ENCODE measurements at places on chromosomes 4 and X.

DNA sequence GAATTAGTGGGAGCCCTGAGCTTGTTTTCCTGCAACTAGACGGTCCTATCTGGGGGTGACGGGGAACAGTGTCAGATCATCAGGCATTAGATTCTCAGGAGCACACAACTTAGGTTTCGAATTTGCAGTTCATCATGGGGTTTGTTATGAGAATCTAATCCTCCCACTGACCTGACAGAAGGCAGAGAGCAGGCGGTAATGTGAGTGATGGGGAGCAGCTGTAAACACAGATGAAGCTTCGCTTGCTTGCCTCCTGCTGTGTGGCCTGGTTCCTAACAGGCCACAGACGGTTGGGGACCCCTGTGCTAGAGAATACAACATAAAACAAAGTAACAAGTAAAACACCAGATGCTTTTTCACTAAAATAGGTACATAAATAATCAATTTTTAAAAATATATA, 86.2 kb upstream of the BLTP1 start:
- no peak for DNase-seq

DNA sequence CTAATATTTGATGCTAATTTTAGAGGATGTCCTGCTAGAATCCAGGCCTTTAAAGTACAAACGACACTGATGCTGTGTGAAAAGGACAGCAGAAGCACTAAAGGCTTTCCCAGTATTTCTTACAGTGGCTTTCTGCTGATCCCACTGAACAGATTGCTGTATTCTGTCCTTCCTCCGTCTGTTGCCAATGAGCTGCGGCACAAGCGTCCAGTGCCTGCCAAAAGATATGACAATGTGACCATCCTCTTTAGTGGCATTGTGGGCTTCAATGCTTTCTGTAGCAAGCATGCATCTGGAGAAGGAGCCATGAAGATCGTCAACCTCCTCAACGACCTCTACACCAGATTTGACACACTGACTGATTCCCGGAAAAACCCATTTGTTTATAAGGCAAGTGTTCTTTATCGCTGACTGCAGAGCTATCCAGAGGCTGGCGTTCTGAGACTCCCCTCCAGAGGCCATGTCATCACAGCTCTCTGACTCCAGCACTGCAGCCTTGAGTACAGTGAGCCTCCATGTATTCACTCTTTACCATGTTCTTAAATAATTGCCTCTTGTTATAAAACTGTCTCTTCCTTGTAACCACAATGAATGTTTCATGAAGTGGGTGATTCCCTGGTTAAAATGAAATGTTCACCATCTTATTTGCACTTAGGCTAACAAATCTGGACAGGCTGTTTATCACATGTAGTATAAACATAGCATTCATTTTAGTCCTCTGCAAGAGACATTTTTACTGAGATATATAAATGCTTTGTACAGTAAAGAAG, 43.6 kb downstream of the GUCY1B1 start:
- DNase-seq = peak; percentile 42

DNA sequence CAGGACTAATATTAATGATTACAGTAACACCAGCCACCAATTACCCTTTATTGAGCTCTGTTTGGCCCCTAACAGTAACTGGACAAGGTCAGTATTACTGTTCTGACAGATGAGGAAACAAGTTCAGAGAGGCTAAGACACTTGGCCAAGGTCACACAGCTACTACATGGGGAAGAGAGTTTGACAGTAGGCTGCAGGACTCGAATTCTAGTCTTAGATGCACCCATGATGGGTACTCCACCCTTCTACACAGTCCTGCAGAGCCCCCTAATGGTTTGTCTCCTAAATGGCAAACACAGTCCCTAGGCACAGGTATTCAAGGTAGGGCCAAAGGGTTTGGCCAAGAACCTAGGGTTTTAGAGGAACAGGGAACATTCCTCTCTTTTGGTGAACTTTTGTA, 93.9 kb downstream of the NSUN7 start:
- DNase-seq = no peak

GRCh38 chr4:16667464-16667863, 231.0 kb downstream of the LDB2 start:
- peak; percentile 95 for DNase-seq

DNA sequence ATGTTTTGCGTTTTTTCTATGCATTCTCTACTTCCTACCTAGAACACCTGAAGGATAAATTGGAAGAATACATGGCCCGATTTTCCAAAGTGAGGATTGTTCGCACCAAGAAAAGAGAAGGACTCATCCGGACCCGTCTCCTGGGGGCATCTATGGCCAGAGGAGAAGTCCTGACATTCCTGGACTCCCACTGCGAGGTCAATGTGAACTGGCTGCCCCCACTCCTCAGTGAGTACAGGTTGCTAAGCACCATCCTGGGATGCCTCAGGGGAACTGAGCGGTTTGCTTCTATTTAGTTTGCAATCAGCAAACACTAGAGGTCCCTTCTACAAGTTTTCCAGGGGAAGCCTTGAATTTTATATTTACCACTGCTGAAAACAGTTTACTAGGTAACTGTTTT, 359.3 kb upstream of the GALNT7 start:
- DNase-seq = no peak

DNA sequence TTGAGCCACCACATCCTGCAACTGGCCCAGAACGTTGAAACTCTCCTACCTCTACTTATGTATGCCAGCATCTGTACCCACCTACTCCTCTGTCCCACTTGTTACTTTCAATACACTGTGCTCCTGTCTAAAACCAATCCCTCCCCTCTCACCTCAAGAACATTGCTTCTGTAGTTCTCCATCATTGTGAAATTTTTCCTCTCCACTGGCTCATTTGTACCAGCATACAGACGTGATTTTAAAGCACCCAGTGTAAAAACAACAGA, 25.5 kb upstream of the USO1 start:
- DNase-seq = no peak

- peak; percentile 13 for DNase-seq
These were observed 39.2 kb downstream of the SGMS2 start for GRCh38 chr4:107863850-107864371.

GRCh38 chr4:77001907-77002306, 52.4 kb downstream of the SEPTIN11 start:
- DNase-seq = peak; percentile 67

- DNase-seq = no peak
These were observed 334.4 kb upstream of the PCDH18 start for GRCh38 chr4:137866671-137867070.

- peak; percentile 7 for DNase-seq
These were observed at the start of gene QRFPR for GRCh38 chr4:121380776-121381462. TSS of gene QRFPR (minus strand) at chr4:121381018. CDS start at chr4:121380647, 371 bp downstream.

DNA sequence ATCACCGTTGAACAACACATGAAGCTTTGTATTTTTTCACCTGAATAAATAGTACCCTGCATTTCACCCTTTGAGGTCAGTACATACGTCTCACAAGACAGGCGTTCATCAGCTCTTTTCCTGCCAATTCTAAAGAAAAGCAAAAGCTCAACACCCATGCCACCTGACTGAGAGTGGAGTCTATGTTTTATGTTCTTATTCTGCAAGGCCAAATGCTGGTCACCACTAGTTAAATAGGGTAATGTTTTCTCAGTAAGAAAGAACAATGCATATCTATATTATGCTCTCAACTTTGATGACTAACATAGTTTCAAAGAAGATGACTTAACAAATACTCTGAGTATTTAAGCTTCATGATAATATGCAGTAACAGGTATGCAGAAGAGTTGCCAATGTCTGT, 336.3 kb upstream of the BMP3 start:
- no peak for DNase-seq

DNA sequence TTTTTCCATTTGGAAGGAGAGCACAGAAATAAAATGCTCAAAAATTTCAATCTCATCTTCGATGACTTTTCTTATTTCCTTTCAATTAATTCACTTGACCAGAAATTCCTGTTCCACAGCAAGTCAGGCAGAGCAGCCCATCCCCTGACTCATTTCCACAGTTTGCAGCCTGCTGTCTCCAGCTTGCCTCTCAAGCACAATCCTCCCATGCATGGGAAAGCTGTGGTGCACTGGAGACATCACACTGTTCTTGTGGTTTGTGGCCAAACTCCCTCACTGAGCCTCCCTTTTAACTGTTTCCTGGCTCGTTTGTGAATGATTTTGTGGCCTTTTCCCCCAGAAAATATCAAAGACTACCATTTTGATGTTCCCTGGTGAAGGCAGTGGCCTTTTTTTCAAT, 114.0 kb upstream of the ENPEP start:
- DNase-seq = peak; percentile 89

DNA sequence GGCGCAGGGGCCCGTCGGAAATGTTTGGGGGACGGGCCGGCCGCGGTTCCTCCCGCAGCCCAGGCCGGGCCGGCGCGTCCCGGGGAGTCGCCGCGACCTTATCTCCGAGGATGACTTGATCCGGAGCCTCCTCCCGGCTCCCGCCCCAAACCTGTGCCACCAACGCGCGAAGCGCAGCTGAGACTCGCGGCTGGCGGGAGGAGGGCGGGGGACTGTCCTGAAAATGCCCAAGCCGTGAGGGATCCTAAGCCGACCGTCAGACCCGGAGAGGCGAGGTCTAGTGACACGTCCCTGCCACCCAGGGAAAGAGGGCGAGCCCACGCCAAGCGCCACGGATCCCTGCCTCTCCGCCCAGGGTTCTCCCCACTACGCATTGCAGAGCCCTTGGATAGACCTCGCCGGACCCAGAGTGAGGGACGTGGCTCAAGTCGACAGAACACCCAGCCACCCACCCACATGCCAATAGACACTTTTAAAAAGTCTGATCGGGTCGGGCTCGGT, 26.9 kb downstream of the UTP14A start:
- no peak for DNase-seq

GRCh38 chr4:110626532-110627153, 3.8 kb upstream of the PITX2 start:
- DNase-seq = no peak

DNA sequence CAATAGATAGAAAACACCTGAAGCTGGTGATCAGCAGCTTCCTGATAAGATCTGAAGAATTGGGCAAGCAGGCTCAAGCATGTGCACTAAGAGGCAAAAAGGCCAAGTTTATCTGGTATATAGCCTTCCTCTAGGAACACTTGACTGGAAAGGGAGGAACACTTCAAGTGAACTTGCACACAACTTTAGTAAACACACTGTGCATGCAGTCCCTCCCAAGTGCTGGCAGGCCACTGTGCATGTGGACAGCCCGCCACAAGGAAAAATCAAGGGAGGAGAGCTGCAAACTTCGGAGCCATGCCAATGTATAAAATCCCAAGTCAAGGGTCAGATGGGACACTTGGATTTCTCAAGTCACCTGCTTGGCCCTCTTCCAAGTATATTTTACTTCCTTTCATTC, 645.8 kb upstream of the NDST4 start:
- no peak for DNase-seq

DNA sequence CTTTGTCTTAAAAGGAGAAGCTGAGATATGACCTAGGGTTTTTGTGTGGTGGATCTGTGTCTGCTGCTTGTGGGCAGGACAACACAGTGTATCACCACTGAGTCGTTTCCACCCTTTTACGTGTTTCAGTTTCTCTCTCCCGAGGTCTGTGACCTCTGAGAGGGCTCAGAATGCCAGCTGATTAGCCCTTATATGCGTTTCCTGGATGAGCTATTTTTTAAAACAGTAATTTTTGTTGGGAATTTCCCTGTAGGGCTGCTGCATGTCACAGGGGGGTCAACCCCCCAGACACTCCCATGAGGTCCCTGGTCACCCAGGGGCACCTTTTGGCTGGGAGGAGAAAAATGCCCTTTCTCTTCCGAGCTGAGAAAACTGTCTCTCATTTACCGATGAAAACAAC, 170.4 kb upstream of the CASK start:
- DNase-seq = no peak

DNA sequence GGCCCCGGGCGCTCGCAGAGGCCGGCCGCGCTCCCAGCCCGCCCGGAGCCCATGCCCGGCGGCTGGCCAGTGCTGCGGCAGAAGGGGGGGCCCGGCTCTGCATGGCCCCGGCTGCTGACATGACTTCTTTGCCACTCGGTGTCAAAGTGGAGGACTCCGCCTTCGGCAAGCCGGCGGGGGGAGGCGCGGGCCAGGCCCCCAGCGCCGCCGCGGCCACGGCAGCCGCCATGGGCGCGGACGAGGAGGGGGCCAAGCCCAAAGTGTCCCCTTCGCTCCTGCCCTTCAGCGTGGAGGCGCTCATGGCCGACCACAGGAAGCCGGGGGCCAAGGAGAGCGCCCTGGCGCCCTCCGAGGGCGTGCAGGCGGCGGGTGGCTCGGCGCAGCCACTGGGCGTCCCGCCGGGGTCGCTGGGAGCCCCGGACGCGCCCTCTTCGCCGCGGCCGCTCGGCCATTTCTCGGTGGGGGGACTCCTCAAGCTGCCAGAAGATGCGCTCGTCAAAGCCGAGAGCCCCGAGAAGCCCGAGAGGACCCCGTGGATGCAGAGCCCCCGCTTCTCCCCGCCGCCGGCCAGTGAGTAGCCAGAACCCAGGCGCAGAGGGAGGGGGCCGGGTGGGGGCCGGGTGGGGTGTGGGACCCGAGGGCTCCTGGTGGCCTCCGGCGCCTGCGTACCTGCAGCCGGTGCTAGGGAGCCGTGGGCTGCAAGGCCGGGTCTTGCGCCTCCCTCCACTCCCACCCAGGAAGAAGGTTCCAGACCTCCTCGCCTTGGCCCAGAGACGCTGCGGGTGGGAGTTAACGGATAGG, 534 bp downstream of the MSX1 start:
- no peak for DNase-seq

- DNase-seq = no peak
These were observed 246.3 kb upstream of the ADGRL3 start for GRCh38 chr4:60953826-60954225.

DNA sequence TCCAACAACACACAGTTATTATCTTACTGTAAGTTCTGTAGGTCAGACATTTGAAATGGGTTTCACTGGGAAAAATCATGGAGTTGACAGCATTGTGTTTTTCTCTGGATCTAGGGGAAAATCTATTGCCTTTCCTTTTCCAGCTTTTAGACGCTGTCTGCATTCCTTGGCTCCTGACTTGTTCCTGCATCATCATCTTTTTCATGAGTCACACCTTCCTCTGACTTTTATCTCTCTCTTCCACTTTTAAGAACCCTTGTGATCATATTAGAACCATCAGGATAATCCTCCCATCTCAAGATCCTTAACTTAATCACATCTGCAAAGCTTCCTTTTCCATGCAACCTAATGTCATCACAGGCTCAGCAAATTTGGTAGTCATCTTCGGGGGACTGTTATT, 1454.8 kb downstream of the RPA4 start:
- peak; percentile 31 for DNase-seq

- no peak for DNase-seq
These were observed 934 bp upstream of the GPR119 start for GRCh38 chrX:130386408-130386808.

DNA sequence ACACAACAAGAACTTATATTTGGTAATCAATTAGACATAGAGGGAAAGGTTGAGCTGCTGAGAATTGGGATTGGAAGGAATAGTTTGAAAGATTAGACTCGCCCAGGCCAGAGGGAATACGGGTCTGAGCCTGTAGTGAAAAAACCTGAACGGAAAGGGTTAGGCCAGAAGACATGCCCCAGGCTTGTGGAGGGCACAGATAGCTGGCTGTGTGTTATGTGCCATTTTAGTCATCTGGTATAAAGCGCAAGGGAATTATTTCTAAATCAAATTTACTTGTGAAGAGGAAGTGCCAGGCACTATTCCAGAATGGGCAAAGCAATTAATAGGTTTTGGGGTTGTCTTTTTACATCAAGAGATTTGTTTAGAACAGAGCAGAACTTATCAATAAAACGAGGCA, 187.5 kb upstream of the ANKRD50 start:
- no peak for DNase-seq

Measured in fibroblast of skin of abdomen (primary cell).